ENCODE measurements at places on chromosomes 2 and 18.

- DNase-seq, result no peak
Measured at GRCh38 chr18:78999939-79000338, 20.3 kb downstream of the SALL3 start.

- no peak for DNase-seq
Measured at GRCh38 chr18:23738151-23738550, 48.9 kb downstream of the LAMA3 start.

DNA sequence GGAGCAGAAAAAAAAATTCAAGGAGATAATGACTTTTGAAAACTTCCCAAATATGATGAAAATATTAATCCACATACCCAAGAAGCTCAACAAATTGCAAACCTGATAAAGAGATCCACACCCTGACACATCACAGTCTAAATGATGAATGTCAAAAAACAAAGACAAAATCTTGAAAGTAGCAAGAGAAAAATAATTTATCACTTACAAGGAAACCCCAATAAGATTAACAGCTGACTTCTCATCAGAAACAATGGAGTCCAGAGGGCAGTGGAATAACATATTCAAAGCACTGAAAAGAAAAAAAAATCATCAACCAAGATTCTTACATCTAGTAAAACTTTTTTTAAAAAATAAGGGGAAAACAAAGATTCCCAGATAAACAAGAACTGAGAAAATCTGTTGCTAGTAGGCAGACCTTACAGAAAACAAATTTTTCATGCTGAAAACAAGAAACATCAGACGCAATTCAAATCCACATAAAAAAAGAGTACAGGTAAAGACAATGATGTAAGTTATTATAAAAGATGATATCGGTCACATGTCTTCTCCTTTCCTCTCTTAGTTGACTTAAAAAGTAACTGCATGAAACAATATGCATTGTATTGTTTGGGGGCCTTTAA is 21.3 kb downstream of the SLC66A2 start:
- DNase-seq, result no peak

DNA sequence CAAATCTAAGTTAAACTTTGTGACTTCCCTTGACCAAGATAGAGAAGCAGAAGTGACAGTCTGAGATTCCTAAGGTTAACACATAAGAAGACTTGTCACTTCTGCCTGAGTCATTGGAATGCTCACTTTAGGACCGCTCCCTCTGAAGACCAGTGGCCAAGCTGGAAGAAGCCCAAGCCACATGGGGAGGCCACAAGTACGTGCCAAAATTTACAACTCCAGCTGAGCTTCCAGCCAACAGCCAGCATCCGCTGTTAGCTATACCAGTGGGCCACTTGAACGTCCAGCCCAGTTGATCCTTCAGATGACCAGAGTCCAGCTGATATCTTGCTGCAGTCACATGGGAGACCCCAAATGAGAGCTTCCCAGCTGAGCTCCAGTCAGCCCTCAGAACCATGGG is 18.1 kb upstream of the ANTXR1 start:
- DNase-seq, result no peak

DNA sequence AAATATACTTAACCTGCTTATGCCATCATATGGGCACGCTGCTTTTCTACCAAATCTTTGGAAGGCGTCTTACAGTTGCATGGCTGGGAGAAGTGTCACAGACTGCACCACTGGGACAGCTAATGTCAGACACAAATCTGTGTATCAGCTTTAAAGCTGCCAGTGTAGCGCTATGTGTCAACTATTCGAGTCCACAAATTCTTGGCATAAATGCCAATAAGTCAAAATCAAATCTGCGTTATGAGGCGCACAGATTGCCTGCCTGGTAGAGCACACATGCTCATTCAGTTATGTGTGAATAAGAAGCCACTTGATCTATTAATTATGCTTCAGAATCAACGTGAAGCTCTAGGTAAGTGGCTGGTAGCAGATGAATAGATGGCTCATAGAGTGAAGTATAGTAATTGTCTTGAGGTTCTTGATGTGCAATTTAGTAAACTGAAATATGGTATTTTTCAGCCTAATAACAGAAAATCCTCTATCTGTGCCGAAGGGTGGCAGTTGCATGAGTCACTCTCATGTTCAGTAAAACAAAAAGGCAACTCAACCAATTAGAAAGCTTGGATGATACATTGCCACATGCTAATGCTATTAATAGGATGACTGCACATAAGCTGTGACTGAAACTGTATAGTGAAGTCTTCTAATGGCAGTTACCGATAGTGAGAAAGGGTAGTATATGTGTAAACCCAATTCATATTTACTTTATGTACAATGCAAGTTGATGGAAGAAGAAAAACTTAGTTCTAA is 52.0 kb downstream of the DCC start:
- no peak for DNase-seq

DNA sequence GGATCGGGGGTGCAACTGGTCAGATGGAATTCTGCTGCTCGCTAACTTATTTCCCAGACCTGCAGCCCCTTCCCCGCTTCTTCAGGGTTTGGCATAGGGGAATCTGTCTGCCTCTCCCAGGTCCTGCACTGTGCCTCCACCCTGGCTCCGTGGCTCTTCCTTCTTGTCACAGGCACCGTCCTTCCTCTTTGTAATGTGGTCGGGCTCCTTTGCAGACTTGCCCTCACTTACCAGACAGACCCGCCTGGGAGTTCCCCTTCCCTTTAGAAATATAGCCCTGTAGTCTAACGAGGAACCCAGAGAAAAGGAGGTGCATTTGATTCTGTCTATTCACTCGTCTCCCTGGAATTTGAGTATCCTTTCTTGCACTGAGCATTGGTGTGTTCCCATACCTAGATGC is 63.9 kb upstream of the PAX8 start:
- DNase-seq, result no peak

DNA sequence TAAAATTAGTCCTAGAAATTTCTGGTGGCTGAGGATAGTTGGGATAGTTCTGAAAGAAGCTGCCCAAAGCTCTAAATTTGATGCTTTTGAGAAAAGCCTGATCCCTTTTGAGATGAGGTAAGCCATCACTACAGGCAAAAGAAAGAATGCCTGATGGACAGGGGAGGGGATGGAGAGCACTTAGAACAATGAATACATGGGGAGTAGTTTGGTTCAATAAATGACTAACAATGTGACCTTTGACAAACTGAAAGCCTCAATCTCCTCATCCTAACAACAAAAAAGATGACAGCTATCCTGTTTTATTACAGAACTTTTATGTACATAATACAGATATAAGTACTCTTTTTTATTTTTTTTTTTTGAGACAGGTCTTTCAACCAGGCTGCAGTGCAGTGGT is 42.7 kb downstream of the GFPT1 start:
- DNase-seq, result no peak

DNA sequence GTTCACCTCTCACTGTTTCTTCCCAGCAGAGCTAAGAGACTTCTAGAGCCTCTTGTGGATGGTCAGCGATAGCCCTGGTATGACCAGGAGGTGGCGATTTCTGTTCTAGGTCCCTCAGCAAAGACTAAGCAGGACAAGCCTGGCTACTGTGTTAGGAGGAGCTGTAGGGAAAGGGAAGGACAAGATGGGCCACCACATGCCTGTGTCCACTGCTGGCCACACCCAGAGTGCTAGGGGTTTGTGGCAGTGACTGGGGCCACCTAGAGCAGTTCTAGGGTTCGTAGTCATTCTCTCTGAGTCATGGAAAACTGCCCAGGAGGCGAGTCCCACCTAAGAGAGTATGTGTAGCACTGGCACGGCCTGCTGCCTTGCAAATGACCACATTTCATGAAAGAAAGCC is 179.4 kb downstream of the ALPK2 start:
- DNase-seq, result no peak

DNA sequence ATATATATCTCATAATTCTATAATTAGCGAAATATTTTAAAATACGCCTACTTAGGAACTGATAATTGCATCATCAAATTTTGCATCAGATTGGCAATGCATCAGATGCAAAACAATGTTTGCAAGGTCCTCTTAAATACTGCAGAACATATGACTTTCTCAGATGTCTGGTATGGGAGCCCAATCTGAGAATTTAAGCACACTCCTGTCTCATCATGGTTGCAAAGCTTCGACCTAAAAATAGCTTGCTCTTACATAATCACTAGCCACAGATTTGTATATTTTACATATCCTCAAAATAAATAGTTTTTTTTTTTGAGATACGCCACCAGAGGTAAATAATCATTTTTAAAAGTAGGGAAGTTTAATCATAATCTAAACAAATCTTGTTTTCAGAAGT is 123.2 kb downstream of the CABYR start:
- DNase-seq, result no peak

DNA sequence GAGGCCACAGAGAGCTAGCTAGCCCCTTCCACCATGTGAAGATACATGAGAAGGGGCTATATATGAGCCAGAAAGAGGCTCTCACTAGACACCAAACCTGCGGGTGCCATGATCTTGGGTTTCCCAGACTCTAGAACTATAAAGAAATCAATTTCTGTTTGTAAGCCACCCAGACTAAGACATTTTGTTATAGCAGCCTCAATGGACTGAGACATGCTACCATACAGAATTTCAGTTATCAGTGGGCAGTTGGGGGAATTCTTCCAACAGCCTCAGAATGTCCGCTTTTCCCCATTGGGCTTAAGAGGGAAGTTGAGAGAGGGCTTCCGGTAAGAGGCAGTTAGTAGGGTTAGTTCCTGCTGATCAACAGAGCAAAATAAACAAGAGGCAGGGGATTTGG is 39.2 kb downstream of the TNP1 start:
- DNase-seq, result no peak

DNA sequence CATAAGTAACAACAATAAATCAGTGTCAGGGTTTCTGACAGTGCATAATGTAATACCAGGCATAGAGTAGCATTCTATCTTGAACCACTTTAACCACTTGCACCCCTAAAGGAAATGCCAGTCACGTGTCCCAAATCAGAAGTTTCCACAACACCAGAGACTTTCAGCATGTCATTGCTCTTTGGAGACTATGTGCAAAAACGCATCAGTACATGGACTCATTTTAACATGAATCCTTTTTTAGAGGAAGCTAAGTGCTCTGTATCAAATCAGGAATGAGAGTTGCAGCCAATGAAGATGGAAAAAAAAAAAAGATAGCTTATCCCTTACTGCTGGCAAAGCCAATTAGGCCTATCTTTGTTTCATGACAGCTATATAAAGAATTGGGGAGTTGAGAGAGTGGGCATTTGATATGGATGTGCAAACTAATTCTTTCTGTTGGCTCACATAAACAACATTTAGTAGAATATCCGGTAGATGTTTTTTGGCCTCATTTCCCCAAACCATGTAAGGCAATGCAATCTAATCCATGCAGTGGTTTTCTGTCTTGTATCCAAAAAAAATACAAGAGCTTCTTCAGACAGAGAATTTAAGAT is 353.1 kb downstream of the IRS1 start:
- DNase-seq, result no peak

- no peak for DNase-seq
Measured at GRCh38 chr18:59996370-59996966, 96.7 kb downstream of the PMAIP1 start.

DNA sequence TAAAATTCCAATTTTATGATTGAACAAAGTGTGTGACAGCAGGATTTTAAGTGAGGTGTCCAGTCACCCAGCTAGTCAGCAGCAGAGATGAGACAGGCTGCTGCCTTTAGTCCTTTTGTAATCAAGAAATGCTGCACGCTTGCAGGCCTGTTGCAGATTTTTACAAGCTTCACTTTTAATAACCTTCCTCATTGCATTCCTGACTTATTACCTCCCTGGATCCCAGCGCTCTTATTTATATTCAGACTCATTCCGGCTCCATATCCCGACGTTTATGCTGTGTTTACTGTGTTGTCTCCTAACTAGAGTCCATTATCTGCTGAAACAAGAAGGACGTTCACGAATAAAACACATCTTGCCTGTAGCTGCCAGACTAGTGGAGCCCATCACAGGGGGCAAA is 442.5 kb upstream of the KLHL29 start:
- no peak for DNase-seq

DNA sequence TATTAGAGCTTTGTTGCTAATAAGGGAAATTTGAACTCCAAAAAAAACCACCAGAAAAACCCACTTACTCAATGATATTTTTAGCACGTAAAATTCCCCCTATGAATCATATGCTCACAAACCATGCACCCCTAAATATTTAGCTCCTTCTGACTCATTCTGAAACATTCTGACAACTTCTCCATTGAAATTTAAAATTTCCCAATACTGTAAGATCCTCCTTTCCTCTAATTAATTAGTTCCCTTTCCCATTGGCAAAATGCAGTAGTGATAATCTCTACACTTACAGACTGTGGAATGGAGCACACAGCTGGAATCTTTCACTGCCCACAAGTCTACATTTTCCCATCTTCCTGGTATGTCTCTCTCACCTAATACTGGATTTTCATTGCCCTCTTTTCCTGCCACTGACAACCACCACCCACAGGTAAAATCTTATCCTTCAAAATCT is 215.8 kb upstream of the ACVR2A start:
- no peak for DNase-seq

- no peak for DNase-seq
Measured at GRCh38 chr2:127201452-127201851, 18.6 kb downstream of the CYP27C1 start.

GRCh38 chr18:9827211-9827792 is 58.5 kb upstream of the TXNDC2 start:
- DNase-seq, result no peak

GRCh38 chr2:222878877-222879603 is 18.2 kb downstream of the ACSL3 start:
- DNase-seq, result no peak

GRCh38 chr2:105409717-105410116 is 10.9 kb upstream of the FHL2 start:
- no peak for DNase-seq

- no peak for DNase-seq
Measured at GRCh38 chr2:145374165-145374564, 854.2 kb upstream of the ZEB2 start.

DNA sequence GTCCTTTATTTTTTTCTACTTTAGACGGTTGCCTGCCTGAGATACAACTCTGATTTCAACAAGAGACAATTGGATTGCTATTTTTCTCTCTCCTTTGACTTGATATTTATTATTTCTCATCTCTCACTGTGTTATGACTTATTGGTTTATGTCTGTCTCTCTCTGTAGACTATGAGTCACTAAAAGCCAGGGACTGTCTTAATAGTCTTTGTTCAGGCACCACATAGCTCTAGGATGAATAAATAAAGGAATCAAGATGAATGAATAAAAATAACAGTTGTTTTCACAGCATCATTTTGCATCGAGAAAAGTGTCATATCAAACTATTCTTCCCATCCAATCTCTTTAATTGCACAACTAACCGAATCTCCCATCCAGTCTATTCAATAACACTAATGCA is 31.4 kb upstream of the CD28 start:
- DNase-seq, result no peak

DNA sequence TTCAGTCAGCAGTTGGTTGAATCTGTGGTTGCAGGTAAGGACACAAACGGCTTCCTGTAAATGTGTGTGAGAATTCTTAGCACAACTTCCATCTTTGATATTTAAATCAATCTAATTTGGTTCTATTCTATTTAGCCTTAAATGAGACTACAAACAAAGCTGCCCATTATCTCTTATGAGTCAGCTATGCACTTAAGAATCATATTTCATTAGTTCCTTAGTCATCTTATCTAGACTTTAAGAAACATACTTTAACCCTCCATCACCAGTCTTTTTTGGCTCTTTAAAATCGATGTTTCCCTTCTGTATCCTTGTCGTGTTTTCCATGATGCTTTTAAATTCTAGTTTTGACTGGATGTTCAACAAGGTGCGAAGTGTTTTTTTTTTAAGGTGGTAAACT is 114.4 kb upstream of the TMEM200C start:
- no peak for DNase-seq
